Activated CD8-positive, alpha-beta memory T cell treated with anti-CD3 and anti-CD28 coated beads, Interleukin-2, amount 50 U/mL, for 4 hours (primary cell): ENCODE measurements at places on chromosomes 11 and 22.
A peak's percentile ranks its signal among the peaks of the same experiment; 100 is the strongest.

DNA sequence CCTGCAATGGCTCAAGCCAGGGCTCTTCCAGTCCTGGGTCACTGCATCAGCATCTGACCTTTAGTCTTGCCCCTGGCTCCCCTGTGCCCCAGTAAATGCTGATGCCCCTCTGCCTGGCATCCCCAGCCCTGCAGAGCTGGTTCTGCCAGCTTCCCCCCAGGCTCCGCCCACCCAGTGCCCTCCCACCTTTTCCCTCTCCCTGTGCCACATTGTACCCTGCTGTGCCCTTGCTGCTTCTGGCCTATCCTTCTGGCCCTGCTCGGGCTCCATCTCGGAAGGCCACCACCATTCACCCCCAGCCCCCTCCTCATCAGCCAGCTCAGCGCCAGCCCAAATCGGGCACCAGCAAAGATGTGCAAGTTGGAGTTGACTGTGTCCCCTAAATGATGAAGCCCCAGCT, 7.4 kb downstream of the CAPN5 start:
- no peak for DNase-seq

- no peak for DNase-seq
Observed at GRCh38 chr11:3867209-3868091, 12.0 kb downstream of the STIM1 start.

GRCh38 chr11:119551420-119552105, 128.6 kb upstream of the THY1 start:
- no peak for DNase-seq

DNA sequence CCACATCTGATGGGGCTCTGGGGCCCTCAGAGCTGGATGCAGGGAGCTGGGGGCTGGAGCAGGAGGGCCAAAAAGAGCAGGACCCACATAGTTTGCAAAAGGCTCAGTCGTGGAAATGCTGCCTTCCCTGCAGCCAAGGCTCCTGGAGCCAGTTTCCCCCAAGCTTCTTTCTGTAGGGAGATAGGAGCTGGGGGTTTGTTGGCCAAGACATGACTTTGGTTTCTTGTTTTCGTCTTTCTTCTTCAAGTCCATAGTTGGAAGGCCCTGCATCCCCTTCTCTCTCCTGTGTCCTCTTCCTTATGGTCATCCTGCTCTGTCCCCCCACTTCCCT, 36.3 kb downstream of the IGF2 start:
- DNase-seq, result no peak

- DNase-seq, result no peak
Observed at GRCh38 chr11:111665777-111666176, 63.5 kb downstream of the SIK2 start.

GRCh38 chr22:29200901-29201300, 4.8 kb upstream of the EMID1 start:
- no peak for DNase-seq

DNA sequence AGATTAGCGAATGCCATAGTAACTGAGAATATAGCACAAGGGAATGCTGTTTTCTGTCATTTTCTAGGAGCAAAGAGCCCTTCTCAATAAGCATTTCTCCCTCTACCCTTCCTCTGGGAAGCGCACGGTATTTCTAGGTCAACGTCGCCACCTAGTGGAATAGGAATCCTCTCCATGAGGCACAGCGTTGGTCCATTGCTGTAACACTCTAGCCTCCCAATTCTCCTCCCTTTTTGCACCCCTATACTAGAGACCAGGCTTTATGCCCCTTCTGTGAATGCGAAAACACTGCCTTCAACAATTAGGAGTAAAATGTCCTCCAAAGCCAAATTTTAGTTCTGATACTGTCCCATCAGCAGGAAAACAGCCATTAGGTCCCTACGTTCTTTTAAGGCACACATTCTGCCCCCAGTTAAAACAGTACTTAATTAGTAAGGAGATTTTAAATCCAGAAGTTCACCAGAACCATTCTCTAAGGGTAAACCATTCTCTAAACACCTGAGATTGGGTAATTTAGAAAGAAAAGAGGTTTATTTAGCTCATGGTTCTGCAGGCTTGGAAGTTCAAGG, 12.8 kb upstream of the HYLS1 start:
- DNase-seq, result peak; percentile 25

- no peak for DNase-seq
Observed at GRCh38 chr11:118882491-118882890, 1.2 kb upstream of the CXCR5 start.

- DNase-seq, result no peak
Observed at GRCh38 chr11:68314203-68315170, 2.1 kb downstream of the LRP5 start.

DNA sequence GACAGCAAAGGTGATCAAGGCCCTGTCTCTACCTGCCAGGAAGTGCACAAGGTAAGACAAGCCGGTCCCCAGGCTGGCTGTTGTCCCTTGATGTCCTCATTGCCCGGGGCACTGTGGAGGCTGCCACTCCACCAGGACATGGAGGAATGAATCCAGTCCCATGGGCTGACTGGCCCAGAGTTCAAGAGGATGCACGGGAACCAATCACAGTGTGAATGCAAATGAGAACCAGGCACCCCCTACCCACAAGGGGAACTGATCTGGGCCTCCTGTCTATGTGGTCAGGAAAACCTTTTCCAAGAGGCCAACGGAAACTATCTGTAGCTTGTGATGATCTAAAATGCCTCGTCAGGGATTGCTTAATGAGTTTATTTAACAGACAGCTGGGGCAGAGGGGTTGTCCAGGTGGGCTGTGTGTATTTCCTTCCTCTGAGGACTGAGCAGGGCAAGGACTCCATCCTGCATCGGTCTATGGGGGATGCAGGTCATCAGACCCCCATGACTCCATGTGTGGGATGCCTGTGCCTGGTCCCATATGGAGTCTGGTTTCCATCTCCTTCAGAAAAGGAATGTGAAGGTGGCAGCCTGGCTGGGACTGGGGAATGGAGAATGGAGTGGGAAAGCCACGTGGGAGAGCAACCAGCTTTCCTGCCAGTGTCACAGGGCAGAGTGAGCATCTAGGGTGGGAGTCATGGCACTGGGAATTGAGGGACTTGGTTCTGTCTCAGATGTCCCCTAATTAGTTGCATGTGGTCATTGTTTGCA, 60.5 kb downstream of the CD82 start:
- no peak for DNase-seq

GRCh38 chr22:19064354-19065054, 57.7 kb downstream of the DGCR2 start:
- DNase-seq, result no peak

GRCh38 chr11:105297463-105297862, 157.9 kb upstream of the CARD18 start:
- DNase-seq, result no peak

DNA sequence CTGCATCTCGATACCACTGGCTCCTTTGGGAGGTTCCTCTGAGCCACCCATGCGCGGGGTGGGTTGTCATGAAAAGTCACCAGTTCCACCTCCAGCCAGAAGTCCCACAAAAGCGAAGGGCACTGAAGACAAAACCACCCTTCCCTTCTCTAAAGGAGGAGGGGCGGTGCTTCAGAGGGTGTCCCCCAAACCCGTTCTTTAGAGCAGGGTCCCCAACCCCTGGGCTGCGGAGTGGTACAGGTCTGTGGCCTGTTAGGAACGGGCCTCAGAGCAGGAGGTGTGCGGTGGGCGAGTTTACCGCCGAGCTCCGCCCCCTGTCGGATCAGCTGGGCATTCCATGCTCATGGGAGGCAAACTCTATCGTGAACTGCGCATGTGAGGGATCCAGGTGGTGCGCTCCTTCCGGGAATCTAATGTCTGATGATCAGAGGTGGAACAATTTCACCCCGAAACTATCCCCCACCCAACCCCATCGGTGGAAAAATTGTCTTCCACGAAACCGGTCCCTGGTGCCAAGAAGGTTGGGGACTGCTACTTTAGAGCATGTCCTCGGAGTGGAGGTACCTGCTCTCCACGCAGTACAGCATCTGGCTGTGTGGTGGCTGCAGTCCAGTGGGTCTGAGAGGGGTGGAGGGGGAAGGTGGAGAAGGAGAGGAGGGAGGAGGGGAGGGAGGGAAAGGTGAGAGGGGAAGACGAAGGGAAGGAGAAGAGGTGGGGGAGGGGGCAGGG, 72.9 kb upstream of the SEPTIN5 start:
- DNase-seq, result no peak

- no peak for DNase-seq
Observed at GRCh38 chr11:115643549-115644270, 139.5 kb upstream of the CADM1 start.

DNA sequence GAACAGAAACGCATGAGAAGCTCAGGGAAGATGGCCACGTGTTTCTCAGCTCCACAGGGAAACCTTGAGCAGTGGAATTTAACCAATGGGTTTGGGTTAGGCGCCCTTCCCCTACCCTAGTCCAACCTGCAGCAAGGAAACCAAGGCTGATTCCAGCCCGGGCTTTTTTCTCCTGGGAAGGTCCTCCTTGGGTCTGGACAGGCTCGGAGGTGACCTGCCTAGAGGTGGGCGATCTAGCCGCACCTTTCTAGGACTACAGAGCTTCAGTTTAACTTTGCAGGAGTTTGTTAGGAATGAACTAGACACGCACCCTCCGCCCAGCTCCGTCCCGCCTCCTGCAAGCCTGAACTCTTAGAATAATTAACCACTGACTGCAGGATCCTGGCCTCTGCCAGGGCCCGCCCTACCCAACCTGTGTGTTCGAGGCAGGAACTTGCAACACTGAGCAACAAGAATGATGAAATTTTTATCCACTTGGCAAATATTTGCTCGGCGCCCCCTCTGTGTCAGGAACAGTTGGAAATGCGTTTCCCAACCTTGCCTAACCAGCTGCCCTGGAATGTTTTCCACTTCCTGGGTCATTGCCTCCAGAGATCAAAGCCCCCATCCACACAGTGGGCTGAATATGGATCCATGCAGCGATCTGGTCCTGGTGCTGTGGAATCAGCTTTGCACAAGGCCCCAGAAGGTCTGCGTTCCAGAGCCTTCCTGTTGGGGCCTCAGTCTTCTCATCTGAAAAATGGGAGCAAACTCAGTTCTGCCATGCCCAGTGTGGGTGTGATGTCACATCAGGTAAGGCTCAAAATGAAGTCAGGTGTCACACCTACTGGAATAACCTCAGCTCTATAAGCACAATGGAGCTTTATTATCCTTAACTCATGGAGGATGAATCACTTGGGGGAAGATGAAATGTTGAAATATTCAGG, 13.3 kb downstream of the MPST start:
- no peak for DNase-seq

DNA sequence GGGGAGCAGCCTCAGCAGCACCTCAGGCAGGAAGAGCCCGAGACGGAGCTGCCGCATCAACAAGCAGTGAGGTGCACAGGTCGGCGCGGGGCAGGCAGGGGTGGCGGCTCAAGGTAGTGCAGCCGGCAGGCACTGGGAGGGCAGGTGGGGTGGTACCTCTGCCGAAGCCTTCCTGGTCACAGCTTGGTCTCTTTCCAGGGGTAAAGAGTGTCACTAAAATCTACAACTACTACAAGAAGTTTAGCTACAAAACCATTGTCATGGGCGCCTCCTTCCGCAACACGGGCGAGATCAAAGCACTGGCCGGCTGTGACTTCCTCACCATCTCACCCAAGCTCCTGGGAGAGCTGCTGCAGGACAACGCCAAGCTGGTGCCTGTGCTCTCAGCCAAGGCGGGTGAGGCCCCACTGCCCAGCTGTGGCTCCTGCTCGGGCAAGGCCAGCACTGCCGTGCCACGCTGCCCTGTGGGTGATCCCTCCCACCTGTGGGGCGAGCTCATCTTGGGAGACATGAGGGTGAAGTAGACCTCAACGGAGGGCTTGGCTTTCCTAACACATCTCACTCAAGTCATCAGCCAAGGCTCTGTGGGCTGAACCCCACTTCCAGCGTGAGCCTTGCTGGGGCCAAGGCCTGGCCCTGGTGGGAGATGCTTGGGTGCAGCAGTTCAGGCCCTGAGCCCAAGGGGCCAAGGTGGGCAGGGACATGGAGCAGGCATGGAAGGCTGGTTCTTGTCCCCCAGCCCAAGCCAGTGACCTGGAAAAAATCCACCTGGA, 13.6 kb downstream of the GATD1 start:
- no peak for DNase-seq

- DNase-seq, result no peak
Observed at GRCh38 chr11:62601122-62601371, 618 bp downstream of the MTA2 start.

GRCh38 chr11:1177771-1178090, 20.0 kb downstream of the MUC5AC start:
- DNase-seq, result no peak

DNA sequence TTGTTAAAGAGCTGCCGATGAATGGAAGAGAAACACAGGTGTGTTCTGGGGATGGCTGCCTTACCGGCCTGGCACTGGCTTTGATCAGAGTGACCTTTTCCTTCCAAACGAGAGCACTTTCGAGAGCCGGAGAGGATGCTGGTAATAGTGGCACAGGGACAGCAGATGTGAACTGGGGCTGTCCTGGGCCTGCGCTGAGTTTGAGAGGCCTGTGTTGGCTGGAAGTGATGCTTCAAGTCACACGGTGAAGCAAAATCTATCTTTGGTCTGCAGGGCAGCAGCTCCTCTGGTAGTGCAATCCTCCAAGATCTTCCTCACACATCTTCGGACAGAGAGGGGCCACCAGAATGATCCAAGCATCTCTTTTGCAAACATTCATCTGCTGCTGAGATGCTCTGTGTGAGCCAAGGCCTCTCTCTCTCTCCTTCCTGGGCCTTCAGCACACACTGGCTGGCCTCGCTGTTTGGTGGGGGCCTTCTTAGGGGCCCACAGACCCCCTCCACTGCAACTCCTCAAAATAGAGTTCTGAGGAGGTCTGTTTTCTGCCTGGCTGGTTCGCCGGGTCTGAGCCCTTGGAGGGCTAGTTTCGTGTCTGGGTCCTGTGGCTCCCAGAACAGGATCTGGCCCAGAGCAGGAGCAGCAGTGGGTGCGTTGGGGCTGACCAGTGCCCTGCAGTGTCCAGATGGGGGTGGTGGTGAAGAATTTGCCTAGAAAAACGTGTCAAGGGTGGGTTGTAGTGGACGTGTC, 6.4 kb downstream of the MPPED1 start:
- no peak for DNase-seq

DNA sequence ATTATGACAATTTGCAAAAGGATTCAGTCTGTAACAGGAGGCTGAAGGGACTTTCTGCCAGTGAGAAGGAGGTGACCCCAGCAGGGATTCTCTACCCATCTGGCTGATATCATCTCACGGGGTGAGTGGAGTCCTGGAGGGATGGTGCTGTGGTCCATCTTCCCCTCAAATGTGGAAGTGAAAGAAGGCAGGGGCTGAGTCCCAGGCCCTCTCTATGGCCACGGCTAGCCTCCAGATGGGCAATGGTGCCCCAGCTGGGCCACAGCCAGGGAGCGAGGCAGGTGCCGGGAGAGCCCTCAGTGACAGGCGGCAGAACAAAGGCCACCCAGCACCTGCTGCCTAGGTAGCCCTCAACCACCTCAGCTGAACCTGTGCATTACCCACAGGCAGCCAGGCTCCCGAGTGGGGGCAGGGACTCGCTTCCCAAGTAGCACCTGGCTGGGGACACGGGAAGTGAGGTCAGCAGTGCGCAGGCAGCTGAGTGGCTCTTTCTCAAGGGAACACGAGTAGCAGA, 6.7 kb downstream of the NECTIN1 start:
- no peak for DNase-seq
